Stimulated activated CD4-positive, alpha-beta T cell treated with anti-CD3 and anti-CD28 coated beads, Interleukin-12 subunit alpha, Interleukin-12 subunit beta, amount 100 ng/mL, for 4 hours (primary cell): ENCODE measurements at places on chromosomes 13 and 19.

DNA sequence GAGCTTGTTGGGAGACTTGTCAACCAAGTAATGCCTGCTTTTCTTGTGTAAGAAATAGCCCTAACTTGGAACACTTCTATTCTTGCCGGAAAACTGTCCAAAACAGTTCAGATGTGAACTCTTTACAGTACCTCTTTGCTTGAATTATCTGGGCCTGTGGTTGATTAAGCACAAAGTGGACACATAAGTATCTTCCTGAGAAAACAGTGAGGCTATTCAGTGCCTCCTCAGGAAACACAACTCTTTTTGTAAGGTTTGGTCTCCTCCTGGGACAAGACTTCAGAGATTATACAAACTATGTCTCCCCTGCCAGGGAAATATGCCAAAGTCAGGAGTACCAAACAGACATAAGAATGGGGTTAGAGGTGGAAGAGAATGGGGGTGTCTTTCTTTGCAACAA is 127.7 kb downstream of the LACC1 start:
- no peak for DNase-seq

DNA sequence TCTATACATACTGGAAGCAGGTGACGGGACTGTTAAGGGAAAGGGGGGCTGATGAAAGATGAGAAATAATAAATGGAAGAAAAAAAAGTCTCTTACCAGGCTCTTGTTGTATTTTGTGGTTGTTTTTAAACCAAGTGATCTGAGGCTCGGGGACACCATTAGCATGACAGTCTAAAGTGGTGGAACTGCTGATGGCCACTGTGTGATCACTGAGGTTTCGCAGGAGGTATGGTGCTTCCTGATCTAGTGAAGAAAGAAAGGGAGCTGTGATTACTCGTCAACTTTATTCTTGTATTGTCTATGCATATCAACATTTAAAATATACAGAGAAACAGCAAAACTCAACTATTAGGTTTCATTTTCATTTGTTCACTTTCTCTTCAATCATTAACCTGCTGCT is 110.1 kb downstream of the FLT1 start:
- DNase-seq: no peak

GRCh38 chr19:16750081-16750480 is 30.4 kb downstream of the NWD1 start:
- DNase-seq: no peak

DNA sequence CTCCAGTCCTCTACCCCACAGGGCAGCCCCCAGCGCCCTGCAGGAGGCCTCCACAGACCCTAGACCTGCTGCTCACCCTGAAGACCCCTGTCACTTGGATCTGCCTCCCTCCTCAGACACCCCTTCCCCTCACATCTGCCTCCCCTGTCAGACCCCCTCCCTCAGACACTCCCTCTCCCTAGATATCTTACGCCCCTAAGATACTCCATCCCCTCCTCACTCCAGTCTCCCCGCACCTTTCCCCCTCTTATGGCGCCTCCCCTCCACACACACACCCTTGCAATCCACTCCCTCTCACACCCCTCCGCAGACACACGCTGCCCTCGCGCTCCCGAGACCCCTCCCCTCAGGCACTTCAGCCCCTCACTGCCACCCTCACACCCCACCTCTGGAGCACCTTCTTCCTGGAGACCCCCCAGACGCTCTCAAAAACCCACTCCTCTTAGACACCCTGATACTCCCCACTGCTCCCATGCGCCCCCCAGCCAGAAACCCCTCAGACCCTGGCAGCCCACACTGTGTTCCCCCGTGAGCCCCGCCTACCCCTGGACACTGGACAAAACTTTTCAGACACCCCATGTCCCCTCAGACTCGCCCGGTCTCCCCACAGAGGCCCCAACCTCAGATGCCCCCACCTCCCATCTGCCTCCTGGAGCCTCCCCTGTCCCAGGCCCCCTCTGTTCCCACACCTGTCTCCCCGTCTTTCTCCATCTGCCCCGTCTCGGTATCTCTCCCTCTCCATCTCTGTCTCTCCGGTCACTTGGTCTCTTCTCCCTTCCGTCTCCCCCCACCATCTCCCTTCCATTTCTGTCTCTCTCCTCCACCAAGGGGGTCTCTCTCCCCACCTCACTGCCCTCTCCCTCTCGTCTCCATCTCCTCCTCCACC is 14.5 kb downstream of the ERFL start:
- no peak for DNase-seq

DNA sequence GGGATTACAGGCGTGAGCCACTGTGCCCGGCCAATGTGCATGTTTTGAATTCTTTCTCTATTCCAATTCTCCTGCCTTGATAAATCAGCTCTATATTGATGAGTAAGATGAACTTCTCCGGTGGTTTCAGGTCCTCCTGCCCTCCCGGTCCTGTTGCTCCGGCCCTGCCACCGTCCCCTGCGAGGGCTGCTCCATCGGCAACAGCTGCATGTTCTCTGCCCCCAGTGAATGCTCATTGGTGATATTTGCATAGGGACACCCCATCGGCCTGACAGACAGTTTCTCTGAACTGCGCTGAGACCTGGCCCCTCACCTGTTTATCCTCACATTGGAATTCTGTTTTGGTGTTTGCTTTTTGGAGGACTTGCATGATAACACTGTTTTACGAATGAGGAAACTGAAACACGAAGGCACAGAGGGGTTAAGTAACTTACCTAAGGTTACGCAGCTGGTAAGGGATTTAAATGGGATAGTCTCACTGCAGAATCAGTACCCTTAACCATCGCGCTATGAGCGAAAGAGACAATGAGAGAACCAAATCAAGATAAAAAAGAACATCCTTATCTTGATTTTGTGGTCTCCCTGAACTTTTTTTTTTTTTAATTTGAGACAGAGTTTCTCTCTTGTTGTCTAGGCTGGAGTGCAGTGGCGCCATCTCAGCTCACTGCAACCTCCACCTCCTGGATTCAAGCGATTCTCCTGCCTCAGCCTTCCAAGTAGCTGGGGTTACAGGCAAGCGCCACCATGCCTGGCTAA is 32.2 kb downstream of the ZNF557 start:
- DNase-seq: no peak

- no peak for DNase-seq
Measured at GRCh38 chr13:60837806-60838205, 440.8 kb downstream of the TDRD3 start.

DNA sequence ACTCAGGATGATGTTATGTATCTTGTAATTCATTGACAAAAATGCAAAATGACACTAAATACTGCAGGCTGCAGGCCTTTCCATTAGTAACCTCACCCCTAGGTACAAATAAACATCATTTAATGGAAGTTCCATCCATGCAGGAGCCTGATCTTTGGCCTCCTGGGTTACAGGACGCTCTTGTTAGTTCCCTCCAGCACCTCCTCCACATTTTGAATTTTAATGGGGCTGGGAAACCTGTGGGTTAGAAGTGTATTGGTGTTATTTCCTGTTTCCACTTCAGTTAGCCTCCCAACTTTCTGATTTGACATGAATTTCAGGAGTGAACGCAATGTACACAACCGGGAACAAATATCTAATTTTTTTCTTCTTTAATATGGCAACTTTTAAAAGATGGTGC is 237.1 kb upstream of the ARGLU1 start:
- no peak for DNase-seq

GRCh38 chr19:47729799-47730520 is 15.4 kb upstream of the NOP53 start:
- peak; percentile 51 for DNase-seq

DNA sequence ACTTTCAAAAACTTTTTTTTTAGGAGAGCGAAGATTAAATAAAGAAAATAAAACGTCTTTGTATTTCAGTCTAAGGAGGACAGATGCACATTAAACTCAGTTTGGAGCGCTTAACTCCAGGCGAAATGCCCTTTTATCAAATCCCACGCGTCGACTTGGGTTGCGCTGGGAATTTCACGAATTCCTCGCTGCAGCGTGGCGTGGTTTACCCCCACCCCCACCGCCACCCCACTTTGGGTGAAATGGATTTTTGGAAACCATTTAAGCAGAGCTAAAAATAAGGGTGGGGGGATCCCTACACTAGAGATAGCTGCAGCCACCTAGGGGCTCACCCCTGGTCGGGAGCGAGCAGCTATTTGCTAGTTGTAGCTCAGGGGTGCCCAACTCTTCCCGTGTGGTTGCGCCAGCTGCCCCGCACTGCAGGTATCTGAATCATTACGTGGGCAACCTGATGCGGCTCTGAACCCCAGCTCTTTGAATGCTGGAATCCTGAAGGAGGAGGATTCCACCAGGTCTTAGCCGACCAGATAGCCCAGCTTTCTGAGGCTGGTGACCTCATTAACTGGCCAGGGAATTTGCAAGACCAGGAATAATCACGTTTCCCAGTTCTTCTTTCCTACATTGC is 6.5 kb upstream of the TSHZ3 start:
- DNase-seq: no peak

- DNase-seq: no peak
Measured at GRCh38 chr13:73335210-73335609, 276.4 kb downstream of the KLF5 start.

DNA sequence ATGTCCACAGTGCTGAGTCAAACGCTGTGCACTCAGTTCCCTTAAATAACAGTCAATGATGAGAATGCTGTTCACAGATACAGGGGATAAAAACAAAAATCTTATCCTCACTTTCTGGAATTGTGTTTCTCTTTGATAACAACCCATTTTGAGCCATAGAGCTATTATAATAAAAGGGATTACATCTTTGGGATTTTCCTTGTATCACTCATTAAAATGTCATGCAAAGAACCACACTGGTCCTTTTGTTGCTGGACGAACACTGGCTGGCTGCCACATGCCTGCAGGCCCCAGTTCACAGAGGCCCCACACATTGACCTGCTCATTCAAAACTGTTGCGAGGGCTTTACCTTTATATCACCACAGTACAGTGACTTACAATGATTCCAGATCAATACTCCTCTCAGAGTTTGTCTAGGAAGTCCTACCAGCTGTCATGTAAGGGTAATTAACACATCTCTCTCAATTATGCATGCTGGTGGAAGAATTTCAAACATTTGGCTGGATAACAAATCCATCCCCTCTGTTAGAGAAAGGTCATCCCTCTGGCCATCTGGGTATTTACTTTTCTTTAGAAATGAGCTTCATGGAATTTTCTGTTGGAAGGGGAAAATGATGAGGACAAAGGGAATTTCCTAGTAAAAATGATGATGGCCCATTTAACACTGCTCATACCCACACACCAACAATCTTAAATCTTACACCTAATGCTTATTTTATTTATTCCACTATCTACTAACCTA is 85.9 kb downstream of the MBNL2 start:
- no peak for DNase-seq

GRCh38 chr19:18070181-18070580 is 16.6 kb downstream of the IL12RB1 start:
- no peak for DNase-seq

GRCh38 chr13:45143346-45143751 is 23.0 kb downstream of the GTF2F2 start:
- no peak for DNase-seq

DNA sequence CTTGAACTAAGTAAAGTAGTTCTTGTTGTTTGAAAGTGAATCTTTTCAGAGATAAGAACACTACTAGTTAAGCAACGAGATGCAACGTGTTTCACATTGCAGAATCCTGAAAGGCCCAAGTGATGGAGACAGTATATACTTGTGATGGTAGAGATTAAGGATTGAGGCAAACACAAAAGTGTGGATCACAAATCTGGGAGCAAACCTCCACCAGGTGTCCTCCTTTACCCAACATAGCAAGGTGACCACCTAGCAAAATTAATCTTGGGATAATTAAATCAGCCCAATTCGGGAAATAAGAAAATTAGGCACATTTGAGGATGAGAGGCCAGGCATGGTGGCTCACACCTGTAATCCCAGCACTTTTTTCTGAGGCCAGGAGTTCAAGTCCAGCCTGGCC is 563.9 kb downstream of the DACH1 start:
- no peak for DNase-seq

- no peak for DNase-seq
Measured at GRCh38 chr13:93535251-93535650, 308.6 kb downstream of the GPC6 start.

DNA sequence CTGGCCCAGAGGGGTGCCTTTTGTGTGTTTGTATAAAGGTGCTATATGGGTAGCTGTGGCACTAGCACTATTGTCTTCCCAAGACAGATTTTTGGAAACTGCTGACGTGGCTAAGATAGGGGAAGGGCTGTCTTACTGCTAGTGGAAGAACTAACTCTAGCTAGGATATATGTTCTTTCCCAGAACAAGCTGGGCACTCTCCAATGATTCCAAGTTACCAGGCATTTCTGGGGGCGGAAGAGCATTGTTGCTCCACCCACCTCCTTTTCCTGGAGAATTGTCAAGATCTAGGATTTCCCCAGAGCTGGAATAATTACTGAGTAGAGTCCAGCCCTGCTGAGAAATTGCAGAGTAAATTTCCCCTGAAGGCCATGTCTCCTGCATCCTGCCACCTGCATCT is 408.3 kb downstream of the KLF5 start:
- no peak for DNase-seq

- no peak for DNase-seq
Measured at GRCh38 chr19:44742330-44743061, 6.0 kb upstream of the BCL3 start.

- DNase-seq: no peak
Measured at GRCh38 chr19:7874897-7875273, 695 bp upstream of the PRR36 start.

DNA sequence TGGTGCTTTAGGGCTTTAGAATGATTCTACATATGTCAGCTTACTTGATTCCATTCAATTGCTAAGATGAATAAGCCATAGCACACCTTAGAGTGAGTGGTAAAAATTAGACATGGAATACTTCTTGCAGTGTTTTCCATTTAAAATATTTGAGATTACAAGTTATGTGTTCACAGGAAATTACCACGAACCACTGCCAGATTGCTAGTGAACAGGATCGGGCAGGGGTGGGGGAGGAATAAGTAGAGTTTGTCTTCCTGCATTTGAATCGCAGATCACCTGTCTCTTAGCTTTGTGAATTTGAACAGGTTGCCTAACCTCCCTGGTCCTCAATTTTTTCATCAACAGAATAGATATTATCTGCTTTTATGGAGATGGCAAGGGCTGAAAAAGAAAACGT is 124.6 kb downstream of the GGACT start:
- no peak for DNase-seq

DNA sequence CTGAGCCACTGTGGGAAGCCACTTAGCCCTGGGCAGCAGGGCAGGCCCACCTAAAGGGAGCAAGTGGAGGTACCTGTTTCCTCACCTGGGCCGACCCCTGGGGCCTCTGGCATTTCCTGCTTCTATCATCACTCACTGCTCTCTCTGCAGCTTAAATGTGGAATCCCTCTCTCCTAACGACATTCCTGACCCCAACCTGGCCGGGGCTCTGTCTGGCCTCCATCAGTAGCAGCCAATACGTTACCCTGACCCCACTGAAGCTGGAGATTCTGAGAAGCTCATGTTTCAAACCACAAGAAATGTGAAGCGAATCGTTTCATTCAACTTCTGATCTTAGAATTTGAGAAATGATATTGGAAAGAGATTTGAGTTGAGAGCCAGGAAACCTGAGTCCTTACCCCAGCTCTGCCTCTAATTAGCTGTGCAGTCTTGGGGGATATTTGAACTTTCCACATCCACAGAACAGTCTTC is 39.9 kb downstream of the DOCK9 start:
- no peak for DNase-seq

GRCh38 chr19:9041023-9041422 is 30.8 kb upstream of the MUC16 start:
- no peak for DNase-seq

- DNase-seq: no peak
Measured at GRCh38 chr19:28028881-28029444, 1184.0 kb downstream of the UQCRFS1 start.

GRCh38 chr13:40682449-40683240 is 16.2 kb upstream of the FOXO1 start:
- DNase-seq: no peak

- DNase-seq: peak; percentile 51
Measured at GRCh38 chr19:46745521-46746280, at the start of gene FKRP. Gene FKRP, plus strand, starts transcription at chr19:46746057. Its CDS starts 9,394 bp downstream, at chr19:46755451.
